Spinal cord (tissue), 10 donors: ENCODE measurements at places on chromosomes 4 and X.

- DNase-seq, result no peak
Measured at GRCh38 chr4:7771056-7771455, 168.6 kb downstream of the AFAP1 start.

- DNase-seq, result no peak
Measured at GRCh38 chr4:94634271-94634670, 123.5 kb upstream of the BMPR1B start.

GRCh38 chr4:15690020-15690809 is 8.6 kb downstream of the FAM200B start:
- DNase-seq, result no peak

DNA sequence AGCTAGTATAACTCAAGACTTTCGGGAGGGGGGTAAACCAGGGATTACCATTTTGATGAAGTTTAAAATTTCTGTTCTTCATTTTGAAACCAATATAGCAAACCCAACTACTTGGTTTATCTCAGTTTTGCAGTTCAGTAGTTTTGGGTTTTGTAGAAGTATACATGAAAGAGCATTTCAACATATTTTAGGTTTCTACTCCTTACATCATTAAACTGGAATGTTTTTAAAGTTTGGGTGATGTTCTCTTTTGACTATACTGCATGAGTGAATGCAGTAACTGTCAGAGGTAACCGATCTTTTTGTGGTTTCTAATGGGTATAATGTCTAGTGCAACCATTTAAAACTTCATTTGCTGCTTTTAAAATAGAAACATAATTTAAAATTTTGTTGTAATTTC is 248.3 kb upstream of the MAD2L1 start:
- no peak for DNase-seq
